ENCODE measurements at places on chromosomes 1 and 21.

DNA sequence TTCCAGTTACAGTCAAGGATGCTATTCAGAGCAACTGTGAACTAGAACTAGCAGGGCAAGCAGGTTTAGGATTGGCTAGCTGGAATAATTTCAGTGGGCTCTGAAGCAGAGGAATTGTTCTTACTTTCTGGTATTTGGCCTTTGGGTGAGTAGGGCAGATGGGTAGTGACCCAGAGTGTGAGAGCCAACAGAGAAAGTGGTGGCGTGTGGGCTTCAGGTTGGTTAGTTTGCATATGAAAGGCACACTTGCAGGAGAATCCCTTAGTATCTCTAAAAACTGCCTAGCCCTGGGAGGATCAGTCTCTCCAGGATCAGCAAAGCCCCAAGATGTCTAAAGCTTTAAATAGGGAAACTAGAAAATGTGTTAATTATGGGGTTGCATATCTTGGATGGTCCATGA is 67.6 kb upstream of the LRRC8B start:
- DNase-seq, result no peak

DNA sequence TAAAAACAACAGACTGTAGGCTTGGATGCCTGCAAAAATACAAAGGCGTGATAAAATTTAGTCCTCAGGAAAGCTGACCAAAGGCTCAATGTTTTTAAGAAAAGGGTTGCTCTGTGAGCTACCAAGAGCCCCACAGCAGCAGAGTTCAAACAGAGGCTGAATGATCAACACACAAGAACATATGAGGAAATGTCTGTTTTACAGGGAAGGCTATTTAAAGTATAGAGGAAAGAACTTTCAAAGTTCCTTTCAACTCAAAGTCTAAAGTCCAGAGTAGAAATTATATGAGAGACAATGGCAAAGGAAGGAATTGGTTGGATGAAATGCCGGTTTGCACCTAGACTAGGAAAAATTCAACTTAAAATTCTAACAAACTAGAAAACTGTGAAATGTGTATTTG is 8.6 kb downstream of the CLSTN1 start:
- DNase-seq, result no peak

GRCh38 chr1:155455588-155456195 is 106.9 kb downstream of the ASH1L start:
- DNase-seq, result no peak

DNA sequence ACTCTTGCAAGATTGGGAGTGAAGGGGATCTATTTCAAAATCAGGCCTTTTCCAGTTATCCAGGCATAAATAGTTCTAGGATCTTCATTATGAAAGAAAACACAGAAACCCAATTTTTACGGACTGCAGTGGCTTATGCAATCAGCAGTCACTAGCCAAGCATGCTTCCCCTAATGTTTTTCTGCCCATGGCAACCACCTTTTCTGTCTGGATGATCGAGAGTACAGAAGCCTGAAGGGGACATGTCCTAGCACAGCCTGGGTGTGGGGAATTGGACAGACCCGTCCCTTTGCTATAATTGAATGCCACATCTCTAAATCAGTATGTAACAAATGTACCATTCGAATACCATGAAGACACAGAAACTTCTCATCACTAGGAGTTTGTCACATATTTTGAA is 29.8 kb upstream of the NCAM2 start:
- DNase-seq, result no peak

GRCh38 chr1:226972931-226973330 is 32.8 kb downstream of the COQ8A start:
- no peak for DNase-seq

DNA sequence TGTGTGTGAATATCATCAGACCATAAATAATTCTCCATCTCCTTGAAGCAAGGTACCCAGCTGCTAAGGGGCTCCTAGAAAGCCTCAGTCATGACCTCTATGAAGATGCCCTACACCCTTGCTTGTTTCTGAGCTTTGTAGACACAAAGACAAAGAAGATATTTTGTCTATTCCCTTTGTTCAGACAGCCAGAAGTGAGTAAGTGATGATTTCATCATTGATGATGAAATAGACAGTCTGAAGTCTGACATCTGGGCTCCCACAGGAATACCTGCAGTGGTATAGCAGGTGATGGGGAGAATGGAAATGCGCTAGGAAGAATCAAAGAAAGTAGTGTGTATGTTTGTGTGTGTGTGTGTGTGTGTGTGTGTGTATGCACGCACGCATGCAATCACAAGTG is 82.2 kb upstream of the DPT start:
- no peak for DNase-seq

GRCh38 chr1:67216401-67216800 is 50.1 kb downstream of the IL23R start:
- no peak for DNase-seq
